HS-27A (cell line): ENCODE measurements at places on chromosomes 7 and 10.

- no peak for DNase-seq
Observed at GRCh38 chr7:148912758-148913541, 28.9 kb upstream of the EZH2 start.

DNA sequence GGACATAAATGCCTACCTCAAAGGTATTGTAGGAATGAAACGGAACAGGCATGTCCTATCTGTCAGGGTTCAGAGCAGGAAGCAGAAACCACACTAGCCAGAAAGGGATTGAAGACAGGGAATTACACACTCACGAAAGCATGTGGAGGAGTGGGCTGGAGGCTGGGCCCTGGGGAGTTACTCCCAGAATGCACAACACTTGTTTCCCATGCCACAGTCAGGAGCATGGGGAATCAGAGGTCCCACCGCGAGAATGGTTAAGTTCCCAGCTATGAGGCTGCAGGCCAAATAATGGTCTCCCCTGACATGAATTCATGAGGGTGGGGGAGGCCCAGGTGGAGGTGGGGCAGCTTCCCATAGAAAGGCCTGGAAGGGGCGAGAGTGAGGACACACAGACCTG, 212.7 kb downstream of the HERPUD2 start:
- DNase-seq: no peak

DNA sequence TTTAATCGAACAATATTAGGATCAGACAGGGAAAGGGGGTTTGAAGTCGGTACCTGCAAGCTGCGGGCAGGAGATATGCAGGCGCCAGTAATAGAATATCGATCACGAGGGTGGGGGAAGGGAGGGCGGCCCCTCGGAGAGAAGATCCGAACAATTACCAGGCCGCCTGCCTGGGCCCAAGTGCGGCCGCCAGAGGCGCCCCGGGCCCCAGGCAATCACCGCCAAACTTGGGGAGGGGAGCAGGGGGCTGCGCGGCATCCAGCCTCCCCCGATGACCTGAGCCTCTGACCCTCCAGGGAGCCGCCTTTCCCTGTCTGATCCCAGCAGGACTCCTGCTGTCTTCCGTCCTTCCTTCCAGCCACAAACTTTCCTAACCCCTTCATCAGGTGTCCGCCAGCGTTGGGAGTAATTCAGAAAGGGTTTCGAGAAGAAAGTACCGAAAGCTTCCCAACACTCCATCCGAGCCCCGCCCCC, 1.1 kb downstream of the NKX1-2 start:
- no peak for DNase-seq

GRCh38 chr7:27950123-27950522, 210.2 kb downstream of the TAX1BP1 start:
- DNase-seq: no peak

- DNase-seq: peak; percentile 36
Observed at GRCh38 chr7:119664601-119665000, 608.4 kb upstream of the KCND2 start.

DNA sequence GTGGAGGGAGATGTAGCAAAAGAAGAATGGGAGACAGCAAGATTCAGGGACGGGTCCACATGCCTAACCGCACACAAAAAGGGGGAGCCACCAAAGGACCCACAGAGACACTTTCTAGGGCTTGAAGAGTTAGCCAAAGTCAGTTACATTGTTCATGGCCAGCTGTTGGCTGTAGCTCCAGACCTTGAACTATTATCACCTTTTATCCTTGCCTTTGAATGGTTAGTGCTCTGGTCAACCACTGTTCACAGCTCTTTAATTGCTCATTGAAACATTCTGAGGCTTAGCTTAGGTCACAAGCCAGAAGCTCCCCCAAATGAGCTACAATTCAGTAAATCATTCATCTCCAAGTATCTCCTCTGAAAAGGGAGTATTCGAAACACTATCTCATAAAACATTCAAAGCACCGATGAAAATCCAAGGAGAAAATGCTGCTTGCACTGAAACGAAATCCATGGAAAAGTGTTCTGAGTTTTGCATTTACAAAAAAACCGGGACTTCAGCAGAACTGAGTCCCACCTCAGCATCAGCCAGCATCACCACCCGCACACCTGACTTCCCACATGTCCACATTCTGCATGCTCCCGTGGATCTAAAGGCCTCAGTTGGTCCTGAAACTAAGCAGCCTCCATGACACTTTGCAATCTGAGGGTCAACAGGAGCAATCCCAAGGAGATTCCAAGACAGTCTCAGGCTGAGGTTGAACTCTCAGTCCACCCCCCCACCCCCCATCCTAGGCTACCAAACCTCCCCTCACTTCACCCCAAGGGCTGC, 4.0 kb downstream of the SORBS1 start:
- no peak for DNase-seq

DNA sequence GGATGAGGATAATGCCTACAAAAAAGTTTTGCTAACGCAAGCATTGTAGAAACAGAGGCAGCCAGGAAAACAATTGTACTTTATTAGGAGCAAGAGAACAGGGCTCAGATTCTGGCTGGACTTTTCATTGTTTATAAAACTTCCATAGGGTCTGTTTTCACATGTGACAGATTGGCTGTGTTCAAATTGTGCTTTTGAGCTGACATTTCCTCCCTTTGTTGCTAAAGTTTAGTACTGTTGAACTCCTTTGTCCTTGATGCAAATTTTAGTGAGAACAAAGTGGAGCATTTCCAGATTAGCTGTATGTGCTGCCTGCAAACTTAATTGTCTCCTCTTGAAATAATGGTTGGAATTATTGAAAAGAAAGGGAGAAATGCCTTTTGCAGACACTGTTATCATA, 221.0 kb upstream of the FZD1 start:
- no peak for DNase-seq

DNA sequence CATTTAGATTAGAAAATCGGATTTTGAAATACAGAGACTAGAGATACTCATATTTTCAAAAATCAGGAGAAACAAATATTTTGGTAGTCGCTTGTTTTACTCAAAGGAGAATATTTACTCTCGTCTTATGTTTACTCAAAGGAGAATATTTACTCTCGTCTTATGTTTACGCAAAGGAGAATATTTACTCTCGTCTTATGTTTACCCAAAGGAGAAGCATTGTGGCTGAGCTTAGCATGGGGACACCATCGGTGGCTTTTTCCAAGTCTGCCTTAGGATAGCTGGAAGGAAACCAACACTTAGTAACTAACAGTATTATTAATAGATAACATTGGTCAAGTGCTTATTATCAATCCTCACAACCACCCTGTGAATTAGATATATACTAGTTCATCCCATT, 71.8 kb downstream of the SNX10 start:
- DNase-seq: no peak

- no peak for DNase-seq
Observed at GRCh38 chr10:127338399-127339110, 142.2 kb upstream of the INSYN2A start.

DNA sequence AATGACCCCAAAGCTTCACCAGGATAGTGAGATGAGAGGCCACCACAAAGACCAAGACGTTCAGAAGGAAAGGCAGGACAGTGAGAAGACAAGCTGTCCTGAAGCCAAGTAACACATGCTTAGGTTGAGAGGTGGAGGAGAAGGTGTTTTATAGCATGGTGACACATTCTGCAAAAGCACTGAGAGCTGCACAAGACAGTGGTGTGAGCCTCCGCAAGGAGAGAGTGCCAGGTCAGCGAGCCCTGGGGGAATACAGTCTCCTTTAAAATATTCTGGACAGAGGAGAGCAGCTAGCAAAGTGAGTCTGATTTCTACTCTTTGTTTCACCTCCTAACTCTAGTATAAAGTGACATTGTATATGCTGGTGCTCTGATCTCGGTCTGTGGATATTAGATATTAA, 68.0 kb upstream of the VKORC1L1 start:
- DNase-seq: no peak

DNA sequence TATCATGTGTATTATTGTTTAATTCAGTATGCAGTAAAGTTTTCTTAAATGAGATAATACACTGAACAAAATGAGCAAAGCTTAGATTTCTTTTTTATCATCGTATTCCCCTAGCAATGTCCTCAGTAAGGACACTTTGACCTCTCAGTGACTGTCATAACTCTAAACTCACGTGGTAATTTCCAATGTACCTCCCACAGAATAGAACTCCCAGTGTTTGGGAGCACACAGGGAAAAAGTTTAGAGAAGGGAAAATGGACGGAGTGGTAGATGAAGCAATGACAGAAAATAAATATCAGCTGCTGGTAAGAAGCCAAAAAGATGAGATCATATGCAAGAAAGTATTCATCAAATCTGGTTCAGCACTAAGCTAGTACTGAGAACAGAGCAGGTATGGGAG, 758.6 kb upstream of the KCND2 start:
- DNase-seq: no peak

GRCh38 chr10:116733566-116733965, 8.8 kb downstream of the HSPA12A start:
- peak; percentile 19 for DNase-seq

GRCh38 chr10:132299371-132300336, 8.1 kb downstream of the STK32C start:
- DNase-seq: no peak

DNA sequence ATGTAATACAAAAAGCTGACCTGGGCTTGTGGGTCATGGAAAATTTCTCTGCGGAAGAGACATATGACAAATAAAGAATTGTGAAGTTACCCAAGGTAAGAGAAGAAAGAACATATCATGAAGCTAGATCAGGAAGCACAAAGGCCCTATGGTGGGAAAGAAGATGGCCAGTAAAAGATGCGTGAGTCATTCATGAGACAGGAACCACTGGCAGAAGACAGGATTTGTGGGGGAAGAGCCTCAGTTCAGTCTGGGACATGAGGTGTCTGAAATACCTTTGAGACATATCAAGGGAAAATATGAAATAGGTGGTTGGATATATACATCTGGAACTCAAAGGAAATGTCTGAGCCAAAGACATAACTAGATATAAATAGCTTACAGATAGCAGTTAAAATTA, 27.7 kb upstream of the AMPH start:
- no peak for DNase-seq

DNA sequence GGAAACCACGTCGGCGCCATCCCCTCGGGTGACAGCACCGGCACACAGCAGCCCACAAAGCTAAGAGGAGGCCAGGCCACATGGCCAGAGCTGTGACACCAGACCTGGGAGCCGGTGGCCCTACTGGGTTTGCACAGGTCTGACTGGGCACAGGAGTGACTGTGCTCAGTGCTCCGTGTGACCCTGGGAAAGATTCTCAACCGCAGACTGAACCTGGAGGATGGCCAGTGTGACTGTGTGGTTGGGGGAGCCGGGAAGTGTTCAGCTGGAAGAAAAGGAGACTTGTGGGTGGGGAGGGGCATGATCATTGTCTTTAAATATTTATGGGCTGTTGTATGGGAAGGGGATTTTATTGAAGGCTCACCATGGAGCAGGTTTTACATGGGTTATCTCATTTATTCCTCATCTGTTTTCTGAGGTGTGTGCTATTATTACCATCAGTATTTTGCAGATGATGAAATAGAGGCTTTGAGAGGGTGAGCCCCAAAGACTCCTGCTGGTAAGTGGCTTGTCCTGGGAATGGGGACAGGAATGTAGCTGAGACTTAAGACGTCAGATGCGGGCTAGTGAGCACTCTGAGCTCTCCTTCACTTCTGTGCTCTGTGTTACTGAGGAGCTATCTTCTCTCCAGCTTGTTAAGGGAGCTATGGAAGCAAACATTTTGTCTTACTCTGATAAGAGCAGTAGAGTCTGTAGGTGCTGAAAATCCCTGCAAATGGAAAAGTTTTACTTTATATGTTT, 127.5 kb downstream of the TMEM178B start:
- no peak for DNase-seq

DNA sequence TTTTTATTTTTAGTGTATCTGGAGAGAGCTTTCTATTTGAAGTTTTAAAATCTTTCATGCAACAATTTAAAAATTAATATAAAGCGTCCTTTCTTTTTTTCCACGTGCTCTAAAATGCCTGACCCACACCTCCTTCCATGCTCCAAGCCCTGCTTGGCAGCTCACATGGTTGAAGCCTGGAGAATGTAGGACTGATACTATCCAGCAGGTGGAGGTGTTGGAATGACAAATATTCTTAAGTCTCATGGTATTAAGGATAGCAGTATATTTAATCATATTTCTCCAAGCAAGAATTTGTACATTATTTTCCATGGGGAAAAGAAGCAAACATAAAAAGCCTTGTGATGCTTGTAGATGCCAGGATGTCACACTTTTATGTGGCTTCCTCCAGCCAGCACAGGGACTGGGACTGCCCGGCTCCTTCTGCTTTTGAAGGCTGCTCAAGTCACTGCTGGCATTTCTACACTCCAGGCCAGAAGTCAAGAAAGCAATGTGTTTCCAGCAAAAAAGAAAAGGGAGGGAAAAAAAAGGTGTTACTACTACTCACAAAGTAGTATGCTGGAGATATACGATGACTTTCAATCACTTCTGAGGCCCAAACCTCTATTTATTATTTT, 49.7 kb downstream of the BZW2 start:
- peak; percentile 27 for DNase-seq

- DNase-seq: no peak
Observed at GRCh38 chr10:89250865-89251408, 638 bp downstream of the LIPA start.

- DNase-seq: no peak
Observed at GRCh38 chr10:33818343-33818742, 483.9 kb upstream of the NRP1 start.

DNA sequence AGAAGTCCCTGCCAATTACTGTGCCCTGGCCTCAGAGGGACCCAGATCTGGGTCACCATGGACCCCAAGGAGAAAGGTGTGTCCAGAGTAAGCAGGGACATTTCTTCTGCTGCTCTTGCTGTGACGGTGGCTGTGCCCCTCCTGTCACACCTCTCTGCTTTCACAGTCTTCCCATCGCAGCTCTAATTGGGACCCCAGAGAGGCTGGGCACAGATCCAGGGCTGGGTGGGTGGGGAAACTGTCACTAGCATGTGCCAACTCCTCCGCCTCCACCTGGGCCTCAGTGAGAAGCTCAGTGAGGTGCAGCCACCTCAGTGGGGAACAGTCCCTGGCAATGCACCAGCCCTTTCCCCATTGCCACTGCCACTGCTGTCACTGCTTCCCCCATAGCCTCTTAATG, 37.3 kb upstream of the ADCYAP1R1 start:
- no peak for DNase-seq

GRCh38 chr7:28623105-28623730, 210.9 kb downstream of the CREB5 start:
- DNase-seq: no peak

- DNase-seq: no peak
Observed at GRCh38 chr7:130065500-130066152, 4.7 kb upstream of the KLHDC10 start.

DNA sequence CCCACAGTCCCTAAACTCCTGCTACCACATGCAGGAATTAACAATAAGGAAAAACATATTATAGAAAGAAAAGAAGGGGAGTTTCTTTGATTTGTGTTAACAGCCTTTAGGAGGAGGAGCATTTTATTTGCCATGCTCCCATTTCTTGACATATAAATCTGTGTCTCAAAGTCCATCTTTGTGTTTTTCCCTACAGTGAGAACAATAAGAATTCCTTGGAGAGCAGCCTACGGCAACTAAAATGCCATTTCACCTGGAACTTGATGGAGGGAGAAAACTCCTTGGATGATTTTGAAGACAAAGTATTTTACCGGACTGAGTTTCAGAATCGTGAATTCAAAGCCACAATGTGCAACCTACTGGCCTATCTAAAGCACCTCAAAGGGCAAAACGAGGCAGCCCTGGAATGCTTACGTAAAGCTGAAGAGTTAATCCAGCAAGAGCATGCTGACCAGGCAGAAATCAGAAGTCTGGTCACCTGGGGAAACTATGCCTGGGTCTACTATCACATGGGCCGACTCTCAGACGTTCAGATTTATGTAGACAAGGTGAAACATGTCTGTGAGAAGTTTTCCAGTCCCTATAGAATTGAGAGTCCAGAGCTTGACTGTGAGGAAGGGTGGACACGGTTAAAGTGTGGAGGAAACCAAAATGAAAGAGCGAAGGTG, 4.1 kb downstream of the IFIT2 start:
- DNase-seq: no peak
